ENCODE measurements at places on chromosomes 6 and 20.

- no peak for DNase-seq
Measured at GRCh38 chr6:111737065-111737521, 131.4 kb upstream of the TRAF3IP2 start.

- no peak for DNase-seq
Measured at GRCh38 chr20:41407607-41408006, 41.0 kb upstream of the EMILIN3 start.

- peak; percentile 83 for DNase-seq
Measured at GRCh38 chr20:25057234-25058050, 497 bp downstream of the ACSS1 start.

DNA sequence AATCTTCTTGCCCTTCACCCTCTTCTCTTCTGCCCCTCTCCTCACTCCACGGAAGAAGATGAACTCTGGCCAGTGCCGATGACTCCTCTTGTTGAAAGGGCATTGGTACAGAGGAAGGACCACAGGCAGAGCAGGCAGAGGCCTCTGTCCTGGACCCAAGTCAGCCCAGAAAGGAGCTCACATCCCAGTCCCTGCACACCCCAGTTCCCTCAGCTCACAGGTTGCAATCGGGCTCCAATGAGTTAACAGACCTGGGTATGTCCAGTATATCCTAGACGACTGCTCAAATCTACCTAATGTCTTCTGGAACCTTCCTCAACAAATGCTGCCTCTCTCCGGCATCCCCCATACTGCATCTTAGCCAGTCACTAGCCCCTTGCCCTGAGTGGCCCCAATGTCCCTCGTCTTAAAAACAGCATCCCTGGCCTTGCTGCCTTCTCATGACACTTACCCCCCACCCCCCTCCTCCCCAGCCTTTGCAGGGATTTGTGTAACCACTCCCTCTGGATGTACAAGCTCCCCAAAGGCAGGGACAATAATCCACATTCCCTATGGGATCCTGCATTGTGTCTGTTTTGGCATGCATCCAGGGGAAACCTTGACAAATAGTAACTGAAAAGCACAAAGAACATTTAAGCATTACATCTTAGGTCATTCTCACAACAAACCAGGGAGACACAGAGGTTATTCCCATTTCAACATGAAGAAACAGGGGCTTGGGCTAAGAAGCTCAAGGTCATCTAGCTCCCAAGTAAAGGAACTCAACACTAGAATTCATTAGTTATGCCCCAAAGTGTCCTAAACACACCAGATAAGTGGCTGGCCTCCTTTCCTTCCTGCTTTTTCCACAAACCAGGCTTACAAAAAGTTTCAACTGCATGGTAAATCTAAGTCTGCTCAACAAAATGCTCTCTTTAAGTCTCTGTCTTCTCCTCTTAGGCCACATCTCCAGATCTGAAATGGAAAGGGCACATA lies 45.1 kb downstream of the TRERF1 start:
- DNase-seq = no peak

- DNase-seq = no peak
Measured at GRCh38 chr20:50545126-50545525, 34.9 kb downstream of the PTPN1 start.

GRCh38 chr6:52976591-52977035 lies 18.5 kb downstream of the GSTA4 start:
- no peak for DNase-seq

- DNase-seq = no peak
Measured at GRCh38 chr20:32037929-32038328, 14.1 kb upstream of the HCK start.

GRCh38 chr6:119446115-119446554 lies 96.6 kb upstream of the MAN1A1 start:
- DNase-seq = peak; percentile 12

GRCh38 chr6:50585441-50586330 lies 127.6 kb upstream of the TFAP2D start:
- no peak for DNase-seq

DNA sequence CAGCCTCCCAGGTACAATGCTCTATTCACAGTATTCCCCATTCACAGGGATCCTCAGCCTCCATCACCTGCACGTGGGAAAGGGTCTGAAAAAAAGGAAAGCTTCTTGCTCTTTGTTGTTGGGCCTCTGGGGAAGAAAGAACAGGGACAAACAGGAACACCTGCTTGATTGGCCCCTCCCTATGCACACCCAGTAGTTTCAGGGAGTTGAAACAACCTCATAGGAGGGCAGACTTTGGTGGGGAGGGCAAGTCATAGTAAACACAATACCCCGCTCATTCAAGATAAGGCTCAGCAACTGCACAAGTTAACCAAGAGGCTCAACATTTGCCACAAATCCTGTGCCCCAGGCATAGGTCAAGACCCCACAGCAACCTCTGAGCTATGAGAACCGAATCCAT lies 1.7 kb downstream of the GHRH start:
- DNase-seq = no peak

DNA sequence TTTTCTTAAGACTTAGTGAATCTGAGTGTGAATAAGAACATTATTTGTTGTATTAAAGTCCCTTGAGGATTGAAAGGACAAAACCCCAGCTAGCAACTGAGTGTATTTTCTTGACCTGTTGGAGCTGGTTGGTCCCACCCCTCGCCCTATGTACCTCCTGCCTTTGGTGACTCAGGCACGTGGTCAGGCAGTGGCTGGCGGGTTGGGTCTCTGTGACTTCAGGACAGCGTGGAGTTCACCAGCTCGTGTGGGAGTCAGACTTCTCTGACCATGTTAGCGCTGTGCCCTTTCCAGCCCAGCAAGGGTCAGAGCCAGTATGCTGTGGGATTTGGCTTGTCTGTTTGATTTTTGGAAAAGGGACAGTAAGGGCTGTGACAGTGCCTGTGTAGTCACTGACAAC lies 93.7 kb downstream of the SSR1 start:
- DNase-seq = no peak

- DNase-seq = no peak
Measured at GRCh38 chr6:151475653-151476523, 17.9 kb upstream of the CCDC170 start.

DNA sequence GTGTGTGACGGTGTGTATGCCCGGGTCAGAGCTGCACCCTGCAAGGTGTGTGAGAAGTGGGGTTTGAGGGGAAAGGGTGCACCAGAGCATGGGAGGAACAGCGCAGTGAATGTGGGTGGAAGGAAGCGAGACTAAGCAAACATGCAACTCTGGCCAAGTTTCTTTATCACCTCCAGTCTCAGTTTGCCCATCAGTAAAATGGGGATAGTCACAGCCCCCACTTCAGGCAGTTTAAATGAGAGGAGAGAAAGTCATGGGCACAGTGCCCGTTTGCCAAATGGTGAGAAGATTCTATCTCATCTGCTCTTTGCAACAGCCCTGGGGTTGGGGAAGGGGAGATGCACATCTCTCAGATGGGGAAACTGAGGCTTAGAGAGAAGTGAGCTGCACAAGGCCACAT lies 12.8 kb upstream of the VSTM2L start:
- DNase-seq = no peak

DNA sequence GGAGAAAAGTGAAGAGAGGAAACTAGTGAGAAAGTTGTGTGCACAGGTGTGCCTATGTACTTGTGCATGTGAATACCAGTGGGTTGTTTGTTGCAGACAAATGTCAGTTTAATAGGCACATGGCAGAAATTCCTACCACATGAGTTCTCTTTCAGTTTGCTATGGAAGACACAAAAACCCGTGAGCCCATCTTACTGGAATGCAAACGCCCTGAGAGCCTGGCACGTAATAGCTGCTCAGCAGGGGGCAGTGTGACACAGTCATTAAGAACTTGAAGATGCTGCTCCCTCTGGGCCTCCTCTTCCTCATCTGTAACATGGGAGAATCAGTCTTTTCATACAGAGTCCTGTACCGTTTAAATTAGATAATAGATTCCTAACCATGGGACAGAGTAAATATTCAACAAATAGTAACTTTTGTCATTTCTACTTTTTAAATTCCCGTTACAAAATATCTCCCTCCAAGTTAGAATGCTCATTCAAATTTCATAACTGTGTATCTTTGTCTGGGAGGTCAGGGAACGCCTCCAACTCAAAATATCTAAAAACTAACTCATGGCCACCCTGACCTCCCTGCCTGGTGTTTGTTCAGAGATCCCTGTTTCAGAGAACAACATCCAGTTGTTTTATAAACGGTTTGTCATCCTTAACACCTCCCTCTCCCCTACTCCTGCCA lies 802.9 kb downstream of the MAFB start:
- DNase-seq = no peak

GRCh38 chr20:19761326-19761725 lies 3.3 kb downstream of the RIN2 start:
- no peak for DNase-seq

DNA sequence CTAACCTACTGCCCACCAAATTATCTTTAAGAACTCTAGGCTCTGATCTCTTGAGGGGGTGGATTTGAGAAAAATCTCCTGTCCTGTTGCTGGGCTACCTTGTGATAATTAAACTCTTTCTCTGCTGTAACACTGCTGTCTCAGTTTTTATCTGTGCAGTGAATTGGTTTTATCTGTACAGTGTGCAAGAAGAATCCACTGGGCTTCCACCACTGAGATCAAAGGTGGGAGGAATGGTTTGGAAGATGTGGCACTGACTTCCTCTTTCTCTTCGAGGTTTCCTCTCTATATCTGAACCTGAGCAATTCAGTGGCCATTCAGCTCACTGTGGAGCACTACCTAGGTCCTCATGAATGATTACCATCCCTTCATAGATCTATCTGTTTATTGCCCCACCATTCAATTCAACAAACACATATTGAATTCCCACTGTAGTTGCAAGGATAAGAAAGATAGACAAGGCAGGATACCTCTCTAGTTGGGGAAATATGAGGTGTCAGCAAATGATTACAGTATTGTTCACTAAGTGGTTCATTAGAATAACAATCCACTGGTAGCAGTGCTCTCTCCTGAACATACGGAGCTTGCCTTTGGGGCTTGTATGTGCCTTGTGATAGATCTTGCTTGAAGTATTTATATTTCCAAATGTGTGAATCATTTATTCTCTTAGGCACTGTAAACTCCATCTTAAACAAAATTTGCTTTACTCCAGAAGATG lies 172.1 kb upstream of the ARG1 start:
- DNase-seq = no peak

GRCh38 chr6:38503032-38503773 lies 136.5 kb downstream of the BTBD9 start:
- DNase-seq = no peak

GRCh38 chr20:48793776-48794175 lies 34.0 kb downstream of the PREX1 start:
- DNase-seq = no peak

DNA sequence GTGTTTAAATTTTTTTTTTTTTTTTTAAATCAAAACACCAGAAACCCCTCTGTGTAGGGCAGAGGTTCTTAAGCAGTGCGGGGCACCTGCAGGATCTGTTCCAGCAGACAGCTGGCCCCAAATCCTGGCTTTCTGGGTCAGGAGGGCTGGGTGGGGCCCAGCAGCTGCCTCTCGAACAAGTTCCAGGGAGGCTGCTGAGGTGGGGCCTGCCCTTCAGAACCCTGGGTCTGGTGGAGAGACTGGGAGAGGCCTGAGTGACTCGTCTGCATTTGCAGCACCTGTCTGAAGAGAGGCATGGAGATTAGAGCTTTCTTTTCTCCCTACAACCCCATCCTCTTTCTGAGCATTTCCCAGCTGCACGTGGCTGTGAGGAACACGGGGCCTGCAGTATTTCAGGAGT lies 8.4 kb downstream of the PSMG4 start:
- no peak for DNase-seq

- DNase-seq = no peak
Measured at GRCh38 chr6:55822815-55823214, 52.6 kb downstream of the BMP5 start.

DNA sequence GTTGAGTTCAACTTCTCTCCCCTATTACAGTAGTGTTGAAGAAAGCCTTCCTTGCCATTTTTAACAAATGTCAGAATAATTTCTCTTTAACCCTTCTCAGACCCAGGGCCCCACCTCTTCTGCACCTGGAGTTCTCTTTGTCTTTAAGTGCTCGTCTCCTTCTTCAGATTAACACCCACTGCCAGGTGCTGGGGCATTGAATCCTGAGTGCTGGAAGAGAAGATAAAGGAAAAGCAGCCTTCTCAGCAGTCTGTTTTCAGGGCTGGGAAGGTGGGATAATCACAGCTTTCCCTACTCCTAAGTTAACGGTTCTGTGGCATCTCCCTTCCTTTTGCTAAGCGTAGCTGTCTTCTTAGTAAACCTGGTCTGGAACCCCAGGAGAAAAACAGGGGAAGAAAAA lies 114.6 kb upstream of the TAB2 start:
- DNase-seq = no peak

DNA sequence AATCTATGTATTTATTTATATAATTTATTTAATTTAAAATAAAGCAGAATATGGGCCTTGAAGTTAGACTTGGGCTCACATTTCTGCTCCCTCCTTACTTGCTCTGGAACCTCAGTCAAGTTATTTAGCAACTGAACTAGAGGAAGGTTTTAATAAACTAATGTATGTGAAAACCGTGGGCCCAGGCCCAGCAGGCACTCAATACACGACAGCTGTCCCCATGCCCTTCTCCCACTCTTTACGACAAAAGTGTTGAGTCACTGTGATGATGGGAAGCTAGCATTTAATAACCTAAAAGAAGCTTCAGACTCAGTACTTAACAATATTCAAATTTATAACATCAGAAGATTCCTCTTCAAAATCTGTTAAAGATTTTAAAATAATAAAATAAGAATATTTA lies 46.7 kb downstream of the SERAC1 start:
- no peak for DNase-seq

DNA sequence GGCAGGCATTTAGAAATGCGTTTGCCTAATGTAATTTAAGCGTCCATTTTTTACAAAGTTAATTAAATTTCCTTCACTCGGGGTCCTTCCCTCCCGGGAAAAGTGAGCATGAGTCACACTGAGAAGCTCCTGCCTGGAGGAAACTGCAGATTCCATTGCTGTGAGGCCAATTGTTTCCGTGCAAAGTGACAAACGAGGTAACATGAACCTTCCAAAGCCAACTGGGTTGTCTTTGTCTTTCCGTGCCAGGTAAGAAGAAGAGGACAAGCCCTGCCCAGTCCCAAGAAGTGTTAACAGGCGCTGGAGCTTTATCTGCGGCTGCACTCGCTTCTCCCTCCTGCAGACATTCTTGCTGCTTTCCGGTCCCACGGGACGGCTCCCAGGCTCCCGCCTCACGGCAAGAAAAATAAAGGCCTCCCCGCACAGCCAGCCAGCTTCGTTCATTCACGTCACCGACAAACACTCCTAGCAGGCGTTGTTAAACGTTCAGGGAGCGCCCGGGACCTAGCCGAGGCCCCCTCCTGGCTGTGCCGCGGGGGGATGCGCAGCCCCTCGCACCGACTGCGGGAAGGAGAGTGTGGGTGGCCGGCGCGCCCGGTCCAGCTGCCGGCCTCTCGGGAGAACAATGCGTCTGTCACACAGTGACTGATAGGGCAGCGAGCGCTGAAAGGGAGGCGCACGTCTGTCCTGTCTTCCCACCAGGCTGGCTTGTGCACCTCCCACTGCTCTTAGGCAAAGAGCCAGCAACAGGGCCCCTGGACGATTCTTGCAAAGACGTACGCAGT lies 61.5 kb upstream of the HDDC2 start:
- DNase-seq = peak; percentile 35

DNA sequence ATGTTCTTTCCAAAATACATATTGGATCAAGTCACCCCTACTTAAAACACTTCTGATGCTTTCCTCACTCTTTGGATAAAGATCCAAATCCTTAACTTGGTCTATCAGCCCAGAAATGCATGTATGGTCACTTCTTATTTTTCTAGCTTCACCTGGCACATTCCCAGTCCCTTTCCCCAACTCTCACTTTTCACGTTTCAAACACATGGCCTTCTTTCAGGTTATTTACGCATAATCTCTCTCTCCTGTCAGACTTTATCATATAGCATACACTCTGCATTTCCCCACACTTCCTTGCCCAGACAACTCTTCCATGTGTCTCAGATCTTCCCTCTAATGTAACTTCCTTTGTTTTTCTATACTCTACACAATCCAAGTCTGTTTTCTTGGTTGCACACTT lies 12.8 kb downstream of the PHIP start:
- DNase-seq = no peak
